Vagina (tissue), 2 donors: ENCODE measurements at places on chromosomes 3 and 15. TPM values are rescaled to one million over a fixed set of nuclear protein-coding genes. Genes with fewer than 3 reads are reported as not detected.
A peak's percentile ranks its signal among the peaks of the same experiment; 100 is the strongest.

DNA sequence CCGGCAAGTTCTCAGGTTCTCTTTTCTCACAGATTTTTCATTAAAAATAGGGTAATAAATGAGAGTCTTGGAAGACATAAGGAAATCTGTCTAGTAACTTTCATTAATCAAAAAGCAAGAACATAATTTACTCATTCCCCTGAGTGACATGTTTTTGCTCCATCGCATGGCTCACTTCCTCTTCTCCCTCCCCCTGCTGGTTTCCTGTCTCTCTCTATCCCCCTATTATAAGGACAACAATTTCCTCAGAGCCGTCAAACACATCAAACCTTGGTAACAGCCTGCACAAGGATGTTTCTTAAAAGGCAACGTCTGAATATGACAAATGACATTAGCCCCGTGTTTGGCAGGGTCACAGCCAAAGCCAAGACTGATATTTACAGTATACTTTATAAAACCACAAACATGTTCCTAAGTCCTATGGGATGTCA is 1149.6 kb downstream of the IGSF11 start:
- H3K4me3 ChIP-seq = no peak overlapping the region
- H3K36me3 ChIP-seq = no peaks in the 10 kb centered on the region
- no peaks in the 10 kb centered on the region for H3K27me3 ChIP-seq

GRCh38 chr3:4981294-4981664 is 2.0 kb downstream of the BHLHE40 start:
- no peaks in the 10 kb centered on the region for H3K36me3 ChIP-seq
- peaks cover 73% of the 10 kb centered on the region for H3K4me1 ChIP-seq
- peak overlapping the region; percentile 98 for H3K27ac ChIP-seq
- DNase-seq = no peak
- peak overlapping the region; percentile 76 for H3K4me3 ChIP-seq

DNA sequence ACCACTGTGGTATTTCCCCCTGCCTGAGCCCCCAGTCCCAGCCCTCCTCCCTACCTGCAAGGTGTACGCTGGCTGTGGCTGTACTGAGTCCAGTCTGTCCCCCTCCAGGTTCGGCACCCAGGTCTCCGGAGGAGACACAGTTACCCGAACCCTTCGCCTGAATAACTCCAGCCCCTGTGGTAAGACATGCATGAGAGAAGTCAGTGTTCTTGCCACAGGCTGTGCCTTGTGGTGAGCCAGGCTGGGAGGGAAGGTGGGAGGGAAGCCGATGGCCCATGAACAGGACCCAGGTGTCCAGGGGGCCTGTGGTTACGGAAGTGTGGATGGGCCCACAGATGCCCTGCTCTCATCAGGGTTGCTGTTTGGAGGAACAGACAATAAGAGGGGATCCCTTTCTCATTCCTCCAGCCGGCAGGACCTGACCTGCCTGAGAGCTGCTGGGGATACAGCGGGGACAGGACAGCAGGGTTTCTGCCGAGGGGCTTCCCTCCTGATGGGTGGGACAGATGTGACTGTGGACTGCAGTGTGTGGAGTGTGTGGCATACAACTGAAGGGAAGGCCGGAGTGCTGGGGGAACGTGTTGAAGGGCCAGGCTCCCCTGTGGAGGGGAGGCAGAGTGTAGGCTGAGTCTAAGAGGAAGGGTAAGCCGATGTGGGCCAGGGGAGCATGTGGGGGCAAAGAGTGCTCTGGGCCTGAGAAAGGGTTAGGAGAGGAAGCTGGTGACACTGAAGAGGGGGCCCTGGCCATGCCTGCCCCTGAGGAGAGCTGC is 21.9 kb downstream of the ACAA1 start:
- no peak overlapping the region for H3K4me3 ChIP-seq
- H3K36me3 ChIP-seq = no peaks in the 10 kb centered on the region
- no peak for DNase-seq
- no peaks in the 10 kb centered on the region for H3K4me1 ChIP-seq
- H3K27me3 ChIP-seq = no peaks in the 10 kb centered on the region

GRCh38 chr15:33148129-33148751 is 46.3 kb downstream of the FMN1 start:
- no peak overlapping the region for H3K4me3 ChIP-seq
- H3K27ac ChIP-seq = no peak overlapping the region
- H3K36me3 ChIP-seq = no peaks in the 10 kb centered on the region
- H3K27me3 ChIP-seq = no peaks in the 10 kb centered on the region
- H3K4me1 ChIP-seq = no peaks in the 10 kb centered on the region

GRCh38 chr3:80408030-80408721 is 640.4 kb upstream of the ROBO1 start:
- DNase-seq = no peak
- H3K4me3 ChIP-seq = no peak overlapping the region
- H3K36me3 ChIP-seq = no peaks in the 10 kb centered on the region
- no peak overlapping the region for H3K27ac ChIP-seq
- no peaks in the 10 kb centered on the region for H3K4me1 ChIP-seq

DNA sequence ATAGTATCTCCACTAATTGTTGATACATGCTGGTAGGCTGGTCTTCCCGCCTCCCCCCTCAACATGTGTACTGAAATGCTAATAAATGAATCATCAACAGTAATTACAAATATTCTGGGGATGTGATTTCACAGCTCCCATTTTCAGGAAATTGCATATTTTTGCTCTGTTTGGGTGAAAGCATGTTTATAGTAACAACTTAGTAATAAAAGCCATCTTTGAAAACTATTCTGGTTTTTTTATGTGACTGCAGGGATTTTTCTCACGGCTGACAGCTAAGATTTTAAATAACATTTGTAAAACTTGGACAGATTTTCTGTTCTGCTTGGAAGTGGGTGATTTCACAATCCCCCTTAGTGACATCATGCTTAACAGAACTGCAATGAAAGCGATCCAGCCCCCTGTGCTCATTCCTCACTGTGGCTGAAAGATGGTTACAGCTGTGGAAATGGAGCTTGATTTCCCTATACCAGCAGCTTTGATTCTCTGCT is 25.6 kb upstream of the FAM174B start:
- no peak overlapping the region for H3K4me3 ChIP-seq
- DNase-seq = no peak
- no peaks in the 10 kb centered on the region for H3K36me3 ChIP-seq
- H3K27ac ChIP-seq = peak overlapping the region; percentile 68

GRCh38 chr3:178436773-178437172 is 99.5 kb upstream of the KCNMB2 start:
- DNase-seq = no peak
- no peaks in the 10 kb centered on the region for H3K36me3 ChIP-seq
- no peak overlapping the region for H3K4me3 ChIP-seq
- H3K27me3 ChIP-seq = no peaks in the 10 kb centered on the region

GRCh38 chr3:15889936-15890335 is 92.2 kb upstream of the ANKRD28 start:
- H3K4me3 ChIP-seq = no peak overlapping the region
- DNase-seq = no peak
- no peaks in the 10 kb centered on the region for H3K4me1 ChIP-seq
- H3K27ac ChIP-seq = no peak overlapping the region

- peak overlapping the region; percentile 20 for H3K27ac ChIP-seq
- H3K36me3 ChIP-seq = no peaks in the 10 kb centered on the region
- peaks cover 42% of the 10 kb centered on the region for H3K4me1 ChIP-seq
- no peaks in the 10 kb centered on the region for H3K27me3 ChIP-seq
- no peak for DNase-seq
These were observed 121.4 kb downstream of the RFTN1 start for GRCh38 chr3:16392065-16392464.

DNA sequence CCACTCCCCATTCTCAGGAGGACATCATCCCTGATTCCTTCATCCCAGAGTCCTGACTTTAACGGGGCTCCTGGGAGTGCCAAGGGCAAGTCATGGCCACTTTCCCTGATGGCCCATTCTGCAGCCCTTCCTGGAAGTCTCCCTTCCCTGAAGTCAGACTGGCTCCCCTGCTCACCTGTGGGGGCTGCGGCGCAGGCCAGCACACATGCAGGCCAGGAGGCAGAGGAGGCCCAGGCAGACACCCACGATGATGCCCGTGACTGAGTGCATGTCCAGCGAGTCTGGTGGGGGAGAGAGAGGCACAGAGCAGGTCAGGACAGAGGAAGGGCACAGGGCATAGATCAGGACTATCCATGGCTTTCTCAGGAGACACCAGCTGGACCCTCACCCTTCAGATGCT is 8.6 kb upstream of the IGDCC3 start:
- peaks cover 24% of the 10 kb centered on the region for H3K4me1 ChIP-seq
- DNase-seq = no peak
- H3K27ac ChIP-seq = peak overlapping the region; percentile 78
- no peak overlapping the region for H3K4me3 ChIP-seq

- H3K4me3 ChIP-seq = no peak overlapping the region
- peak overlapping the region; percentile 96 for H3K27ac ChIP-seq
- peaks cover 31% of the 10 kb centered on the region for H3K4me1 ChIP-seq
- no peaks in the 10 kb centered on the region for H3K36me3 ChIP-seq
- H3K27me3 ChIP-seq = no peaks in the 10 kb centered on the region
These were observed 226.6 kb upstream of the IL12A start for GRCh38 chr3:159761848-159762635.

- no peak overlapping the region for H3K27ac ChIP-seq
- no peak overlapping the region for H3K4me3 ChIP-seq
- no peaks in the 10 kb centered on the region for H3K27me3 ChIP-seq
- no peaks in the 10 kb centered on the region for H3K36me3 ChIP-seq
These were observed 94.9 kb downstream of the LIPC start for GRCh38 chr15:58526647-58527192.

GRCh38 chr3:139281096-139281495 is 62.7 kb upstream of the MRPS22 start:
- DNase-seq = no peak
- no peak overlapping the region for H3K4me3 ChIP-seq
- H3K4me1 ChIP-seq = no peaks in the 10 kb centered on the region

GRCh38 chr3:113183748-113184661 is 27.4 kb upstream of the BOC start:
- no peaks in the 10 kb centered on the region for H3K4me1 ChIP-seq
- H3K4me3 ChIP-seq = no peak overlapping the region
- no peak for DNase-seq
- no peak overlapping the region for H3K27ac ChIP-seq
- no peaks in the 10 kb centered on the region for H3K27me3 ChIP-seq
- no peaks in the 10 kb centered on the region for H3K36me3 ChIP-seq

DNA sequence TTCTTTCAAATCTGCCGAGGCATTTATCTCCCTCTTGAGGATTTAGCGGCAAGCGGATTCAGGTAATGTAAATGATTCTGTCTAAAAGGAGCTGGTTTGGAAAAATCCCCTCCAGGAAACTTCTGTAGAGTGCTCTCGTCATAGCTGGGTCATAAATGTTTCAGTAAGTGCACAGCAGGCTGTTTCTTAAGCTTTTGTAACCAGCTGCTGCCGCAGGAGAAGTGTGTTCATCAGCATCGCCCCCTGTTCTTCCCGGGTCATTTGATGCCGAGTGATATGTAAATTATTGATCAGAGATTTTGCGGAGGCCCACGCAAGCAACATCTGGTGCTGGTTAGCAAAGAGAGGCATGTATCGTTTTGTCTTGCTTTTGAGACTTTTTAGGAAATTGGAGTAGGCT is 53.1 kb downstream of the DNASE1L3 start:
- DNase-seq = no peak
- no peaks in the 10 kb centered on the region for H3K4me1 ChIP-seq
- H3K27me3 ChIP-seq = no peaks in the 10 kb centered on the region

DNA sequence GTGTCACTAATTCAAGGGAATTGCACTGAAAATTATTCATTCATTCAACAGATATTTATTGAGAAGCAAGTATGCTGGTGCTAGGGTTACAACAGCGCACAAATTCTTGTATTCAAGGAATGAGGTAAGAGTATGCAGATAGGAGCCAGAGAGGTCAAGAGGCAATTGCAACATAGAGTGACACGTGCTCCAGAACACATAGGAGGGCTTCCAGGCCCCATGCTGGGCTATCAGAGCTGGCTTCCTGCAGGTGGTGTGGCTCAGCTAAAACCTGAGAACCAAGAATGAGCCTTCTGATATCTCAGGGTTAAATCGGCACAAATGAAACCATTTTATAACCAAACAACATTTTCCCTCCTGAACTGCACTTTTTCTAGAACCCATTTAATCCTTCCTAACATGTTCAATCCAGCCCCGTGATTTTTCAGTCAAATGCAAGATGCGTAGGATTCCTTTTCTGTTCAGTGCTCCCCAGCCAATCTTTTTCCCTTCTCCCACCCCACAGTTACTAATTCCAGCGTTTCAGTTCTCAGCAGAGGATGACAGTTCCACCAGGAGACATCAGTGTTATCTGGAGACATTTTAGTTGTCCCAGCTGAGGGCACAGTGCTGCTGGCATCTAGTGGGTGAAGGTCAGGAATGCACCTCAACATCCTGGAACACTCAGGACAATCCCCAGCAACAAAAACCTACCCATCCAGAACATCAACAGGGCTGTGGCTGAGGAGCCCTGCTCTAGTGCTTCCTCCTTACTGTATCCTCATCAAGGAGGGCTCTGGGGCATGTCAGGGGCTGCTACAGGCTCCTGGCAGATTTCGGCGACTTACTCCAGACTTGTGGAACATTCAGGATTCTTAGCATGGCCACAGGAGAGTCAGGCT is 13.1 kb downstream of the CCR5AS start:
- no peaks in the 10 kb centered on the region for H3K4me1 ChIP-seq
- DNase-seq = no peak
- H3K36me3 ChIP-seq = no peaks in the 10 kb centered on the region
- no peak overlapping the region for H3K27ac ChIP-seq
- H3K27me3 ChIP-seq = no peaks in the 10 kb centered on the region

DNA sequence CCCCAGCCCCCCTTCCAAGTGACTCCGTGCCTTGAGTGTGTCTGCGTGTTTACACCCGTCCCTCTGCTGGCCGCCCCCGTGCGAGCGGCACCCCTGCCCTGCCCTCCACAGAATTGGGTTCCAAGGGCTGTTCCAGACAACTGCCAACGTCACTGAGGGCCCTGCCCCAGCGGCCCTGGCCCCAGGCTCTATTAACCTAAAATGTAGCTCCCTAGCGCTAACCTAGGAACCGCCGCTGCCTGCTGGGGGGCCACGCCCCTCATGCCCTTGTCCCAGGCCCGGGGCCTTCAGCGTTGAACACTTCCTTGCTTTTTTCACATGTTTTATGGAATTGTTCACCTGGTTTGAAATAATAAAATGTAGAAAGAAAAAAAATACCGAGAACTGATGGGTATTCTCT is 10.0 kb upstream of the SEMA3B start:
- H3K27ac ChIP-seq = peak overlapping the region; percentile 98
- peaks cover 57% of the 10 kb centered on the region for H3K4me1 ChIP-seq
- H3K4me3 ChIP-seq = no peak overlapping the region
- H3K27me3 ChIP-seq = no peaks in the 10 kb centered on the region

QARS1 gene
- 223 TPM for total RNA-seq

TMEM40 gene
- total RNA-seq = 31.7 TPM

C2CD4A gene
- not detected for total RNA-seq

CCDC54 gene
- not detected for total RNA-seq

PEX11A gene
- total RNA-seq = 4.7 TPM

RPUSD3 gene
- total RNA-seq = 50.6 TPM

SLC22A14 gene
- total RNA-seq = 0.49 TPM

MOBP gene
- total RNA-seq = not detected

DISP2 gene
- 0.74 TPM for total RNA-seq

CHRFAM7A gene
- not detected for total RNA-seq

MORC1 gene
- total RNA-seq = not detected

MINAR1 gene
- 0.74 TPM for total RNA-seq
